Vagina (tissue), 2 donors: ENCODE measurements at places on chromosomes 4 and X.

DNA sequence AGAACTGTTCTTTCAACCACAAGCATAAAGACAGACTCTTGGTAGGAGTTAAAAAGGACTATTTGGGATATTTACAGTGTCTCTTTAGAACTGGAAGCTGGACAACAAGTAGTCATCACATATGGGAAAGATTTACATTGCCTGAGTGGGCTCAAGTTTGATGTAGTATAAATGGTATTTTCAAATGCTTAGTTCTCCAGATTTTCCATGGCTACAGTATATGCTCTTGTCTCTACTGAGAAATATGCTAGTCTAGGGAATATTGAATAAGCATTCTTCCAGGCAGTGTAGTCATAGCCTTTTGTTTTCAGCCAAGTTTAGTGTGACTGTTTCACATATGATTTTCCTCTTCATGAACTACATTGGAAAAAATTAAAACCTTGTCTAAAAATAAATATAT, 315.6 kb downstream of the ARHGAP24 start:
- DNase-seq = no peak

DNA sequence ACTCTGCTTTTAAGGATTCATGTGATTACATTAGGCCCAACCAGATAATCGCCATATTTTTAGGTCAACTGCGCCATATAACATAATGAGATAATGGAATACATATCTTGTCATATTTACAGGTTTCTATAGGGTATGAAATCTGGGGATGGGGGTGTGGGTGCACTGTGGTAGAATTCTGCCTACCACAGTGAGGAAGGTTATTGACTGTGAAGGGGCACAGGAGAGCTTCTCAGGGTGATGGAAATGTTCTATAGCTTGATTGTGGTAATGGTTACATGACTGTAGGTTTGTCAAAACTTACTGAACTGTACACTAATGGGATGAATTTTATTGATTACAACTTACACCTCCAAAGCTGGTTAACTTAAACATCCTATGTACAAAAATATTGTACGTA, 15.9 kb downstream of the USP53 start:
- DNase-seq = no peak

- no peak for DNase-seq
These were observed 43.3 kb downstream of the MTMR1 start for GRCh38 chrX:150736475-150736874.

- DNase-seq = no peak
These were observed 31.4 kb upstream of the JAKMIP1 start for GRCh38 chr4:6231663-6232165.
